Motor neuron (in vitro differentiated cells): ENCODE measurements at places on chromosomes 1 and 21. TPM values are rescaled to one million over a fixed set of nuclear protein-coding genes. Genes with fewer than 3 reads are reported as not detected.
A peak's percentile ranks its signal among the peaks of the same experiment; 100 is the strongest.

GRCh38 chr1:41317361-41317760 is 43.9 kb upstream of the FOXO6 start:
- ATAC-seq = no peak

- ATAC-seq = no peak
Observed at GRCh38 chr1:145757420-145757819, 38.1 kb downstream of the CD160 start.

- ATAC-seq = no peak
Observed at GRCh38 chr1:63618011-63618410, 24.8 kb downstream of the PGM1 start.

DNA sequence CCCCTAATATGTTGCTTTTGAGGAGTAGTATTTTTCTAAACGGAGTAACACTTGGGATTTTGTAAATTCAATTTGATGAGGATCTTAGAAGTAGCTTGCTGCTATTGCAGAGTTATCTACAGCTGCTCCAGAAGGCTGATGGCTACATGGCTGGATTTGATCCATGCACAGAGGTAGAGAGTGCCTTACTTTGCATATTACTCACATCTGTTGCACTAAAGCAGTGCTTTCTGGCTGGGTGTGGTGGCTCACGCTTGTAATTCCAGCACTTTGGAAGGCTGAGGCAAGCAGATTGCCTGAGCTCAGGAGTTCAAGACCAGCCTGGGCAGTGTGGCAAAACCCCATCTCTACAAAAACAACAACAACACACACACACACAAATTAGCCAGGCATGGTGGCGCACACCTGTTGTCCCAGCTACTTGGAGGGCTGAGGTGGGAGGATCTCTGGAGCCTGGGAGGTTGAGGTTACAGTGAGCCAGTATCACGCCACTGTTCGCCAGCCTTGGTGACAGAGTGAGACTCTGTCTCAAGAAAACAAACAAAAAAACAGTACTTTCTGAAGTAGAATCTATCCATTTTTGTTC is 24.6 kb downstream of the RALGPS2 start:
- ATAC-seq = peak; percentile 96

- peak; percentile 32 for ATAC-seq
Observed at GRCh38 chr1:22662318-22662717, 9.3 kb downstream of the C1QB start.

- no peak for ATAC-seq
Observed at GRCh38 chr1:38084700-38085099, 38.1 kb upstream of the POU3F1 start.

DNA sequence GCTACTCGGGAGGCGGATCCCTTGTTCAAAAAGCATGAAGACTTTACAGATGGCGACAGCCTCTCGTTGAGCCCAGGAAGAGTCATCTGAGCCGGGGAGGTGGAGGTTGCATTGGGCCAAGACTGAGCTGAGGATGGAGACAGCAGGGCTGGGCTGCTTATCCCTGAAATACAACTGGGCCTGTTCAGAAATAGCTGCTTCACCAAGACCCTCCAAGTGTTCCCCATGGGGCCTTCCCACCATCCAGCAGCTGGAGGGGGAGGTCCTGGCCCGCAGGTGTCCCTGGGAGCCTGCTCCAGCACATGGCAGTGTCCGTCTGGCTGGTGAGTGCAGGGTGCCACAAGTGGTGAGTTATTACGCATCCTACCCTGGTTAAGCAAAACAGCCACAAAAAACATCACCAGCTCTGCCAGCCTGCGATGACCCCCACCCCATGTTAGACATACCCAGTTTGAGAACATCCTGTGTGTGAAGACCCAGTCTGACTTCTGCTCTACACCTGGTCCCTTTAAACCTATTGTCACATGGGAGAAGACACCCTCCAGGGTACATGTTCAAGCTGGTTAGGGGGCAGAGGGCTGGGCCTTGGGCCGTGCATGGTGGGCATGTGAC is 93.1 kb upstream of the TMPRSS2 start:
- ATAC-seq = no peak

C1QB gene
- total RNA-seq = not detected in 2 replicates
